Activated T-helper 9 cell treated with anti-CD3 and anti-CD28 coated beads, Interleukin-2, amount 50 U/mL, for 16 hours (primary cell): ENCODE measurements at places on chromosomes 12 and 14.

DNA sequence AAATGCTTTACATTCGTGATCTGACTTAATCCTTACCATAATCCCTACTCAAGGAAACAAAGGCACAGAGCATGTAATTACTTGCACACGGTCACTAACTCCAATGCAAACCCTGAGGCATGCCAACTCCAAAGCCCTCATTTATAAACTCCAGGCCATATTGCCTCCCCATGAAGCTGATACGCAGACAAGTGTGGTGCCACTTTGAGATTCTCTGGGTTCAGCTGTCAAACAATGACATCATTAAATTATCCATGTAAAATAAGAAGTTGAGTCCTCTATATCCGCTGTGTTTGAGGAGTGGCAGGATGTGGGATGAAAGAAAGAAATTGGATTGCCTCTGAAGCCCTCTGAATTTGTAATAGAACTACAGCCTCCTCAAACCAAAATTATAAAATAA lies 62.8 kb downstream of the ANO4 start:
- DNase-seq: no peak

DNA sequence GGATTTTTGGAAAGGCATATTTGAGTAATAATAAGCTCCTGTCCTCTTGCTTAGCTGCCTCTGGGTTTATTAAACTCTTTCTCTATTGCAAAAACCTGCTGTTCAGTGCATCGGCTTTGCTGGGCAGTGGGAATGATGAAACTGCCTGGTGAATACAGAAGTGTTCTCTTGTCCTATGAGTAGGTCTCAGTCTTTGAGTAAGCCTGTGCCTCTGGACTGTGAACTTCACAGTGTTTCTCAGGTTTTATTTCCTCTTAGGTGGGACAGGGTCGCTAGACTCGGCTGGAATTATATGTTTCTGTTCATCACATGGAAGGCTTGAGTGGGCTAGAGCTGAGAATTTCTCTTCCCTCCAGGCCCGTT lies 46.4 kb downstream of the CRADD start:
- DNase-seq: no peak

- DNase-seq: no peak
These were observed 192.9 kb upstream of the ALG10B start for GRCh38 chr12:38123566-38124246.

DNA sequence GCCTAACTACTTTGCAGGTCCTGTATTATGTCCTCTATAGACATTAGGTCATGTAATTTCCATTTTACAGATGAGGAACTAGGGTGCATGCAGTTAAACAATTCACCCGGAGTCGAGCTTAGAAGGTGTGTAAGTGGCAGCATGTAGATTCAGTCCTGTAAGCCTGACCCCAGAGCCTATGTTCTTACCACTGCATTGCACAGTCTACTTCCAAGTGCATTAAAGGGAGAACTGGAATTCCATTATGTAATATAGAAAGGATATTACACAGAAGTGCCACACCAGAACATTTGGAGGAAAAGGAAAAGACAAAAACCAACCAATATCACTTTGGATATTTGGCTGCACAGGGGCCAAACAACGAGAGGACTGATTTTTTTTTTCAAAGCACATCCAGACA lies 1.2 kb downstream of the GLT8D2 start:
- DNase-seq: no peak

DNA sequence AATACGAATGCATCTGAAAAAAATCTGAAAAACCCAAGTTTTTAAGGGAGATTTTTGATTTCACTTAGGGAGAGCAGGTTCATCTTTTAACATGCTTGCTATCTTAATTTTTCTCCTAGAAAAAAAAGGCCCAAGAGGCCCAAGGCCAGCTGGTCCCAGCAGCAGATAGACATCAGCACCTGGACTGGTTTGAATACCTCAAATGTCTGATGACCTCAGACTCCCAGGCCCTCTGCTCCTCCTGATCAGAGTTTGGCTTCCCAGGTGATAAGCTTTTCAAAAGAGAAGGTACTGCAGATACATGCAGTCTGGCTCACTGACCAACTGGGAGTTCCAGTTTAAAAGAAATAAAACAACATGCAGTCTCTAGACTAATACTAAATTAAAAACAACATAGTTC lies 82.6 kb downstream of the C2CD5 start:
- no peak for DNase-seq

GRCh38 chr12:110937104-110937641 lies 16.8 kb upstream of the MYL2 start:
- DNase-seq: peak; percentile 43

- no peak for DNase-seq
These were observed 274.7 kb downstream of the TTC6 start for GRCh38 chr14:37870170-37870569.

DNA sequence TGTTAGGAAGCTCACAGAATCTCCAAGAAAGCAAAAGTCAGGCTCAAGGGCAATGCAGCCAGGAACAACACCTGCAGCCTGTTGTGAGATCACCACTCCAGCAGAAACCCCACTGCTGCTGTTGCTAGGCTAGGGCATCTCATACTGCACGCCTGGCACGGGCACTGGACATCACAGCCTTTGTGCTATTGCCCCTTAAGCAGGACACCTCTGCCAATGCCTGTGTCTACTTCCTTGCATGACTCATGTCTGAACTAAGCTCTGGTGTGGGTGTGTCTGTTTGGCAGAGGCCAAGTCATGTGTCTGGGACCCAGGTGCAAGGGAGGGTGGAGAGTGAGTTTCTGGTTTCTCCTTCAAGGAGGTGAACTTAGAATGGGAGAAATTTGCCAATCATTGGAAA lies 10.0 kb upstream of the DDX47 start:
- DNase-seq: peak; percentile 4

GRCh38 chr12:105331805-105332251 lies 1.3 kb downstream of the C12orf75 start:
- DNase-seq: no peak

DNA sequence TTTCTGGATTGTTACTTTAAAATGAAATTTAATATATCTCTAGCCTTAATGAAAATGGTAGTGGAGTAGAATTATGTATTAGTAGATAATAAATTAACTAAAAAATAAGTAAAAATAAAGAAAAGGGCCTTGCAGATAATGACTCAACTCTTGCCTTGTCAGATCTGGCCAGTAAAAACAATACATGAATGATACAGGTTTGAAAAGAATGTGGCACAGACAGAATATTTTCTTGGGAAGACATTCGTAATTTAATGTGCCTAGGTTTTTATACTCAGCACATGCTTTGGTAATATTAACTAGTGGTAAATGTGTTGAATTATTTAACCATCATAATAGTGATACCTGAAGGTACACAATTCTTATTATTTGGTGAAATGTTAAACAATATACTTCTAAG lies 28.3 kb downstream of the ATF7IP start:
- no peak for DNase-seq

- no peak for DNase-seq
These were observed 4.4 kb downstream of the ZNF219 start for GRCh38 chr14:21093769-21094681.

GRCh38 chr12:42507081-42507480 lies 82.5 kb downstream of the PRICKLE1 start:
- DNase-seq: no peak

DNA sequence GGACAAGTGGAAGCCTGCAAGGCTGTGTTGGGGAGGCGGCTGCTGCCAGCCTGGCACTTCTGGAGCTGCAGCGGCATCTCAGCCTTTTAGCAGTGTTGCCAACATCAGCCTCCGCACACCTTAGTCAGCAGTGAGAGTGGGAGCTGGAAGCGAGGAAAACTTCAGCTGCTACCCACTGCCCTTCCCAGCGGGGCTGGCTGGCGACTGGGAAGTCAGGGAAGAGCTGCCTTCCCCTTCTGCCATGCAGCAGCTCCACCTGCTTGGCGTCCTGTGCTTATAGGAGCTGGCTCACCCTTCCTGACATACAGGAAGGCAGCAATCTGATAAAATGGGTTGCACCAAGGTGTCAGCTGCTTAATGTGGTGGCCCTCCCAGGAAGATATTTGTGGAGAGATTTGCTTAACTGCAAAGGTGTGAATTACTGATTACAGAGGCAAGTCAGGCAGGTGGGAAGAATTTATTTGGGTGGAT lies 15.4 kb upstream of the PLEKHG3 start:
- no peak for DNase-seq

DNA sequence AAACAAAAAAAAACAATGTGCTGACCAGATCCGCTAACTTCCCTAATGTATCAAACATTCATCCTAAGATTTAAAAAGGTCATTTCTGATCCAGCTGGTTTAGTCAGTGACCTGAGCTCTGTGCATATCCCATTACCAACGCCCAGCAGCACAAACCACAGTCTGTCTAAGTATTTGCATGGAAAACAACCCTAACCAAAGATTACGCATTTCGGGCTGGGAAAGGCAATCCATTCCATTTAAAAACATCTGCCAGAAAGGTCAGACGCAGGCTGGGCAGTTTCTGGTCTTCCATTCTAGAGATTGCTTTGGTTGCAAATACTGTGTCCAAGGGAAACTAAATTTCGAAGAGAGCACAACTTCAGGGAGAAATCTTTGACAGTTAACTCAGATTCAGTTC lies 234.9 kb downstream of the FLRT2 start:
- no peak for DNase-seq

GRCh38 chr12:51548241-51548640 lies 42.8 kb upstream of the SCN8A start:
- no peak for DNase-seq

- DNase-seq: peak; percentile 75
These were observed 532 bp downstream of the FKBP11 start for GRCh38 chr12:48924617-48925303.

- no peak for DNase-seq
These were observed 39.8 kb upstream of the FBXO33 start for GRCh38 chr14:39472078-39472477.

DNA sequence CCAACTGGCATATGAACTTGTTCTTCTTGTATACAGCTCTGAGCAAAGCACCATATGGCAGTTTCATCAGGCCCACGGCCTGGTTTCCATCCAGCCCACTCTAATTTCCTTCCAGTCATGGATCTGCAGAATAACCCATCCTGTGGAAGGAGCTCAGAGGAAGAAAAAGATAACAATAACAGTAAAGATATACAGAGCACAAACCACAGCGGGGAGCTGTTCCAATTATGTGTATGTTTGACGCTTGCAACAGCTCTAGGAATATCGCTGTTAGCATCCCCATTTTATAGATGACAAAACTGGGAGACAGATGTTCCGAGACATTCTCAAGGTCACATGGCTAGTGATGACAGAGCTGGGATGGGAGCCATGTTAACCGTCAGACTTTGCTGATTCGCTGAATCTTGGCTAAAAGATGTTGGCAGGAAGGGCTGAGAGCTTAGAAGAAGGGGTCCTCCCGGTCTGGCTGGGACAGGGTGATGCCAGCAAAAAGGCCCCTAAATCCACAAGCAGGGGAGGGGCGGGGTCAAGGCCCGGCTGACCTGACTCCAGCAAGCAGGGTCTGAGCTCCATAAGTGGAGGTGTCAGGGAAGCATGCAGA lies 34.4 kb upstream of the CIPC start:
- DNase-seq: no peak

DNA sequence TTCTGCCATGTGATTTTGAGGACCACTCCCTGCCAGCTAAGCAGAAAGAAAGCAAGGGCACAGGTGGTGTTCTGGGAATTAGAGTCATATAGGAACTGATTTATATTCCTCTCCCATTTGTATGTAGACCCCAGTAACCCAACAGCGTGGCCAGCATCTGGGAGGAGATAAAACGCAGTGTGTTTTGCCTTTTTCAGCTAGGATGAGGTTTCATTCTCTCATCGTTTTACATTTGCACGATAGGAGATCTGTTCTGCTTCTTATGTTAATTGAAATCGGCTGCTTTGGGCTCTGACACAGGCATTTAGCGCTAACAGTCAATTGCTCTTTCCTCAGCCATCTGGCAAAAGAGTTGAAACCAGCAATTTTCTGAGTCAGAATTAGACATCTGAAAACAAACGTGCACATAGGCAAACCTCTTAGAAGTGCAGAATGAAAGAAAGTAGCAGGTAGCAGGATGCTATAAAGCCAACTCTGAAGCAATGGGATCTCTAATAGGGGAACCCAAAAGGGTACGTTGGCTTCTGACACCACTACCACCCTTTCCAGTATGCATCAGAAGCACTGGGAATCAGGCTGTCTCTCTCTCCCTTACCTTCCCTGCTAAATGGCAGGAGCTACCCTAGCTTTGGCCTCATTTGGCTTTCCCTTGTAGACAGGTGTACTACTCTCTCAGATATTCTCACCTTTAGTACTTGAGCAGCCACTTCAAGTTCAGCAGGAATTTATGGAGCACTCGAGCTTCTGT lies 219.1 kb downstream of the PHLDA1 start:
- DNase-seq: no peak

DNA sequence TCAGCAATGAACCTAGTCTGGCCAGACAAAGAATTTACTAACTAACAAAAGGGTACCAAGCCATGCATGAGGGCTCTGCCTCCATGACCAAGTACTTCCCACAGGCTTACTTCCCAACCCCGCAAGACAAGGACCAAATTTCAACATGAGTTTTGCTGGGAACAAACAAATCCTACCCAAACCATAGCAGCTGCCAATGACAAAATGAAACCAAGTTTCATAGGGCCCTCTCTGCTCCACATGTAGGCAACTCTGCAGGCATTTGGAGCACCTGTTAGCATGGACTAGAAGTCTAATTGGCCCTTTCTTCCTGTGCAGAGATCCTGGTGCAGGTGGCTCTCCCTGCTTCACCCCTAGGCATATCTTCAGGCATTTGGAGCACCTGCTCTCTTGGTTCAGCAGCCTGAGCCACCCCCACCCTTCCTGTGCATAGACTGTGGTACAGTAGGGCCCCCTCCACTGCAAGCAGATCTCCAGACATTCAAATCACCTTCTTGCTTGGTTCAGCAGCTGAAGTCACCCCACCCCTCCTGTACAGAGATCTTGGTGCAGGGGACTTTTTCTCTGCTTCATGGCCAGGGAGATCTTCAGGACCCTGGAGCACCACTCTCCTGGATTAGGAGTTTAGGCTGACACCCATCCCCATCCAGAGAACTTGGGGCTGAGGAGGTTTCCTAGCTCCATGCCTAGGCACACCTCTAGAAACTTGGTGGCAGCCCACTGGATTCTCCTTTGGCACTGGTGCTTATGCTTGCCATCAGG lies 308.7 kb downstream of the RPAP3 start:
- DNase-seq: no peak

- DNase-seq: no peak
These were observed 1011.8 kb downstream of the TMEM121 start for GRCh38 chr14:106538201-106538600.

GRCh38 chr12:127048057-127048456 lies 1218.9 kb upstream of the TMEM132C start:
- no peak for DNase-seq

DNA sequence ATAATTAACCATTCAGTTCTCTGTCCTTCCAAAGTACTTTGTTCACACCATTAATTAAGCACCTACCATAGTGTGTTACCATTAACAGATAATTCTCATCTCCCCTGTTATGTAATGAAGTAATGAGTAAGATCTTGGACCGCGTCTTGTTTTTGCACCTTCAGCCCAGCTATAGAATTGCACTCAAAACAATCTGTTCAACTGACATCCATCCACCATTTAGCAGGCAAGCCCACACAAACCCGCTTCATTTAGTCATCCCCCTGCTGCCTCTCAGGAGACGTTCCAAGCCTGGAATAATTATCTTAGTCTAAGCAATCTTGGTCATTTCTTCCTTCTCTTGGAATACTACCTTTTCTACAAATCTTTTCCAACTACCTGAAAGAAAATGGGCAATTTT lies 74.4 kb downstream of the DUSP16 start:
- no peak for DNase-seq
